ENCODE measurements at places on chromosomes 1 and 21.

DNA sequence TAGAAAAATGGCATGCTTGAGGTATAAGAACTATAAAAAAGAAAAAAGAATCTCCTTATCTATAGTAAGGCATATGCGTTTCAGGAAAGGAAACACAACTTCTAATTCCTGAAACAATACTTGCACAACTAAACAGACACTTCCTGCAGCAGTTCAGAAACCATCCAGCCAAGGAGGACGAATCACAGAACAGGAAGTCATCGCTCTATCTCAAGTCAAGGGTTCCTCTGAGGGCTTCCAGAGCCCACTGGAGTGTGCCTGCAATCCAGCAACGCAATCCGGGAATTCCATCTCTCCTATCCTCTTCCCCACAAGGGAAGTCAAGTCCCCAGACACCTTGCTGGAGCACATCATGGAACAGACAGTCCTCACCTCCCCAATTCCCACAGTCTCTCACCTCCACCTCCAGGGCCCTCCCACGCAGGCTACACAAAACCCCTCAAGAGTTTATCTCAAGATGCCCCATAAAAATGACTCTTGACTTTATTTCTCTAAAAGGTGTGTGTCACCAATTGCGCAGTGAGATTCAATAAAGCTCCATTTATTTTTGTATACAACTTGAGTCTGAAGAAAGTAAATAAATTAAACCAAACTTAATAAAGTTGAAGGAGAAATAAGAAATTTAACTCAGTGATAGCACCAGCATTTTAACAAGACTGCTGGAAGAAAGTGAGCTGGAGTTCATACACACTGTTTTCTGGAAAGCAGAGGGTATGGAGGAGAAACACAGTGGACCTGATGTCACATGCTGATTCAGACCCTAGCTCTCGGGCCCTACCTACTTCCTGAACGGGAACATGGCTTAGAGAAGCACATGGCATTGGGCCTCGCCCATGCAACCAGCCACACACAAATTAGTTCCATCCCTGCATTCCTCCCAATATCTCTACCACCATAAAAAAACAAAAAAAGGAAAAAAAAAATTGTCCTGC is 39.9 kb downstream of the SIPA1L2 start:
- DNase-seq: no peak

- no peak for DNase-seq
These were observed 138.3 kb upstream of the ETS2 start for GRCh38 chr21:38667291-38667870.

- no peak for DNase-seq
These were observed 141.3 kb downstream of the ROR1 start for GRCh38 chr1:63915121-63915520.

GRCh38 chr1:156052862-156053767 is 483 bp downstream of the UBQLN4 start:
- peak; percentile 45 for DNase-seq

- no peak for DNase-seq
These were observed 1282.6 kb downstream of the NCAM2 start for GRCh38 chr21:22280851-22281250.

DNA sequence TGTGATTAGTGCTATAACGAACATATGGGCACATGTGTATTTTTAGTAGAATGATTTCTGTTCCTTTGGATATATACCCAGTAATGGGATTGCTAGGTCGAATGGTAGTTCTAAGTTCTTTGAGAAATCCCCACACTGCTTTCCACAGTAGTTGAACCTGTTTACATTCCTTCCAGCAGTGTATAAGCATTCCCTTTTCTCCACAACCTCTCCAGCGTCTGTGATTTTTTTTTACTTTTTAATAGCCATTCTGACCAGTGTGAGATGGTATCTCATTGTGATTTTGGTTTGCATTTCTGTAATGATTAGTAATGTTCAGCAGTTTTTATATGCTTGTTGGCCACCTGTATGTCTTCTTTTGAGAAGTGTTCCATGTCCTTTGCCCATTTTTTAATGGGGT is 81.8 kb upstream of the SLC44A3 start:
- DNase-seq: no peak

DNA sequence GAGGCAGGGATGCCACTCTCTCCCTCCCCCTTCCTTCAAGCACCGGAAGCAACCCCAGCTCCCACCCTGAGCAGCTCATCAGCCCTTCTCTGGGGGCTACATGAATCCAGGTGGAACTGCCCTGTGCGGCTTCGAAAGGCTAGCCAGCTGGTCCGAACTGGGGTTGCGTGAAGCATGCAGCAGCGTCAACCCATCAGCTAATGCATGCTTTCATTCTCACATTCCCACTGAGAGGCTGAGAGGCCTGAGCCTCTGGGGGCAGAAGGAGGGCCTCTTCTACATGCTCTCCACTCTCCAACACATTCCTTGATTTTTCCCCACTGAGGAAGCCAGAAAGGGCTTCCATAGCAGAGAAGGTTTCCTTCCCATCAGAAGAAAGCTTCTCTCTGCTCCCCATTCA is 5.6 kb downstream of the RXRG start:
- DNase-seq: no peak

All from amniotic stem cell (primary cell).